ENCODE measurements at places on chromosomes 7 and 10.

GRCh38 chr7:2934211-2934731, 90.2 kb upstream of the GNA12 start:
- DNase-seq: no peak

GRCh38 chr7:28130277-28130676, 50.3 kb downstream of the JAZF1 start:
- DNase-seq: no peak

- DNase-seq: no peak
These were observed 505 bp downstream of the HNRNPA2B1 start for GRCh38 chr7:26200038-26200443.

GRCh38 chr10:119502209-119502608, 40.3 kb downstream of the RGS10 start:
- peak; percentile 30 for DNase-seq

Measured in NCI-H524 treated with DMSO at 0.1 percent for 48 hours (cell line).